ENCODE measurements at places on chromosomes 12 and 14. TPM values are rescaled to one million over a fixed set of nuclear protein-coding genes. Genes with fewer than 3 reads are reported as not detected.

GRCh38 chr12:26046203-26046602 lies 78.6 kb downstream of the BHLHE41 start:
- no peak for DNase-seq
- H3K27me3 ChIP-seq = no peaks in the 10 kb centered on the region
- no peak overlapping the region for H3K4me3 ChIP-seq
- peaks cover 31% of the 10 kb centered on the region for H3K4me1 ChIP-seq

DNA sequence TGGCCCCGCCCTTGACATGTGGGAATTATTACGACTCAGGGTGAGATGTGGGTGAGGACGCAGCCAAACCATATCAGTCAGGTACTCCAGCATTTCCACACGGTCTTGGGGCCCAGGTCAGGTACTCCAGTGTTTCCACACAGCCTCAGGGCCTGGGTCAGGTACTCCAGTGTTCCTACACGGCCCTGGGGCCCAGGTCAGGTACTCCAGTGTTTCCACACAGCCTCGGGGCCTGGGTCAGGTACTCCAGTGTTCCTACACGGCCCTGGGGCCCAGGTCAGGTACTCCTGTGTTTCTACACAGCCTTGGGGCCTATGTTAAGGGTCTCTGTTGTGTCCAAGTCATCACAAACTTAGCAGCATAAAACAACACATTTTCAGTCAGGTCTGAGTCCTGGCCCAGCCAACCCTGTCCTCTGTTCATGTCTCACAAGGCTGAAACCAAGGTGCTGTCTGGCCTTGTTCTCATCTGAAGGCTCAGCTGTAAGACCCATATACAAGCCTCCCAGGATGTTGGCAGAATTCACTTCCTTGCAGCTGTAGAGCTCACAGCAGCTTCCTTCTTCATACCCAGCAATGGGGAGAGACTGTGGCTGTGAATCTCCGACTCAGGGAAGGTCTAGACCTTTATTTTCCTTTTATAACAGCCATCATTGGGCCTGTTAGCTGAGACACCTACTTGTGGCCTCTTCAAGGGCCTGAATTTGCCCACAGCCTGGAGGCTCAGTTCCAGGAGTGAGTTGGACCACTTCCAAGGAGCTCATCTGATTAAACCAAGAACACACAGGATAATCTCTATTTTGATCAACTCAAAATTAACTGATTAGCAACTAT lies 107.6 kb upstream of the SFSWAP start:
- no peak for DNase-seq
- no peaks in the 10 kb centered on the region for H3K4me1 ChIP-seq
- no peak overlapping the region for H3K4me3 ChIP-seq
- no peak overlapping the region for H3K27ac ChIP-seq
- no peaks in the 10 kb centered on the region for H3K27me3 ChIP-seq
- H3K36me3 ChIP-seq = no peaks in the 10 kb centered on the region

DNA sequence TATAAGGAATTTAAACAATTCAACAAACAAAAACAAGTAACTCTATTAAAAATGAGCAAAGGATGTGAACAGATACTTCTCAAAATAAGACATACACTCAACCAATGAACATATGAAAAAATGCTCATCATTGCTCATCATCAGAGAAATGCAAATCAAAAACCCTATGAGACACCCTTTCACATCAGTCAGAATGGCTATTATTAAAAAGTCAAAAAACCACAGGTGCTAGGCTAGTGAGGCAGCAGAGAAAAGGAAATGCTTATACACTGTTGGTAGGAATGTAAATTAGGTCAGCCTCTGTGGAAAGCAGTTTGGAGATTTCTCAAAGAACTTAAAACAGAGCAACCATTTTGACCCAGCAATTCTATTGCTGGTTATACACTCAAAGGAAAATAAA lies 52.0 kb downstream of the NAV3 start:
- no peak overlapping the region for H3K27ac ChIP-seq
- no peak for DNase-seq
- H3K27me3 ChIP-seq = no peaks in the 10 kb centered on the region
- H3K4me1 ChIP-seq = no peaks in the 10 kb centered on the region
- no peak overlapping the region for H3K4me3 ChIP-seq

C14orf132 gene
- 22.8 TPM for total RNA-seq

PRB2 gene
- not detected for total RNA-seq

TMPO gene
- total RNA-seq = 113 TPM

DNA sequence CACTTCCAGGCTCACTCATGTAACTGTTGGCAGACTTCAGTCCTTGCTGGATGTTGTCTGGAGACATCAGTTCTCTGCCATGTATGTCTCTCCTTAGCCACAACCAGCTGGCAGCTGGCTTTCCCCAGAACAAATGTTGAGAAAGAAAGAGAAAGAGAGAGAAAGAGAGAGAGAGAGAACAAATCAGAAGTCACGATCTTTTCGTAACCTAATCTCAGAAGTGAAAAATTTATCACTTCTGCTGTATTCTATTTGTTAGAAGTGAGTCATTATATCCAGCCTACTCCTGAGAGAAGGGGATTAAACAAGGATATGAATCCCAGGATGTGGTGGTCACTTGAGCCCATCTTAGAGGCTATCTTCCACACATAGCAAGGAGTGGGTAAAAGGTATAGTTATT lies 101.2 kb downstream of the BTG1 start:
- H3K27me3 ChIP-seq = no peaks in the 10 kb centered on the region
- H3K4me3 ChIP-seq = no peak overlapping the region
- H3K27ac ChIP-seq = no peak overlapping the region
- peaks cover 1% of the 10 kb centered on the region for H3K4me1 ChIP-seq
- no peaks in the 10 kb centered on the region for H3K36me3 ChIP-seq

ZFYVE1 gene
- 50.8 TPM for total RNA-seq

- DNase-seq = peak; percentile 52
- H3K27ac ChIP-seq = no peak overlapping the region
- no peak overlapping the region for H3K4me3 ChIP-seq
- no peaks in the 10 kb centered on the region for H3K36me3 ChIP-seq
- no peaks in the 10 kb centered on the region for H3K4me1 ChIP-seq
Observed at GRCh38 chr14:30283822-30284446, 275.0 kb upstream of the G2E3 start.

GRCh38 chr12:40224439-40225291 lies at the start of gene LRRK2:
Gene LRRK2, plus strand, starts transcription at chr12:40224997. Its CDS starts 135 bp downstream, at chr12:40225132.
- peak within 1 kb of the TSS; percentile 60 for H3K4me3 ChIP-seq
- H3K36me3 ChIP-seq = no peaks in the 10 kb centered on the region
- H3K27ac ChIP-seq = peak within 1 kb of the TSS; percentile 87
- DNase-seq = peak; percentile 91
- no peaks in the 10 kb centered on the region for H3K4me1 ChIP-seq

ANKRD33 gene
- not detected for total RNA-seq

GRCh38 chr12:130559806-130560205 lies 156.3 kb downstream of the RIMBP2 start:
- DNase-seq = no peak
- no peaks in the 10 kb centered on the region for H3K27me3 ChIP-seq
- H3K4me1 ChIP-seq = no peaks in the 10 kb centered on the region

WNT1 gene
- total RNA-seq = not detected

DNA sequence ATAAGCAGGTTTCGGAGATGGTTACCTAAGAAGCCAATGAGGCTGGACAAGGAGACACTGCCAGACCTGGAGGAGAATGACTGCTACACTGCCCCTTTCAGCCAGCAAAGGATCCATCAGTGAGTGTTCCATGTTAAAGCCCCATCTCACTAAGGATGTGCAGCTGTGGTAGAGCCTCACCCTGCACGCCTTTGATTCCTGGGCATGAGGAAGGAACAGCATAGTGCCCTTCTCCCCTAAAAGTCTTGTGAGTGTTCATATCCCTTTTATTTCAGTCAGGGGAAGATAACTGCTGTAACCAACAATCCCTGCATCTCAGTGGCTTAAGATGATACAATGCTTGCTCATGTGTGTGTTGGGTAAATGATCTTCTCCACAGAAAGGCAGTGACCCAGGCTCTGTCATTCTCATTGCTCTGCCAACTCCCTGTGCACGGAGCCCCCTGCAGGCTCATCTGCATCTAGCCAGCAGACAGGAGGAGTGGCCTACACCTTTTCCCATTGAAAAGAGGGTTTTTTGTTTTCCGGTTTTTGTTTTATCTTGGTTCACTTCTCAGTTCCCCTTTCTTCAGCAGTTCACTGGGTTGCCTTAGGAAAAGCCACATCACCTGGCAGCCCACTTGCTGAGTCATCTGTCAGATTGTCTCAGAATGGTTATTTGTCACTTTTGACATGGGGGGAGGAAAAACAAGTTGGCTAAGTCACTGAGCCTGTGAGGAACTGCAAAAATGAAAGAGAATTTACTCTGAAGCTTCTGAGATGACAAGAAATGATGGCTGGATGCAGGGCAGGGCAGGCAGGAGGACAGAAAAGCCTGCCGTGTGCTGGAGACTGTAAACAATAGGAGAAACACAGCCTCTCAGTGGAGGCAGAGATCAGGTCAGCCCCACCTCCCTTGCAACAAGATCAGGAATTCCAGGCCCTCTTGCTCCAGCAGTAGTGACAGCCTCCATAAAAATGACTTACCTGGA lies 193.3 kb downstream of the ANO4 start:
- H3K36me3 ChIP-seq = no peaks in the 10 kb centered on the region
- H3K27ac ChIP-seq = peak overlapping the region; percentile 13
- no peak for DNase-seq
- no peaks in the 10 kb centered on the region for H3K4me1 ChIP-seq

AQP6 gene
- 0.45 TPM for total RNA-seq

- H3K27ac ChIP-seq = no peak overlapping the region
- no peak overlapping the region for H3K4me3 ChIP-seq
- H3K36me3 ChIP-seq = no peaks in the 10 kb centered on the region
Observed at GRCh38 chr14:51398898-51399297, 158.9 kb downstream of the TMX1 start.

TAS2R9 gene
- not detected for total RNA-seq

DNA sequence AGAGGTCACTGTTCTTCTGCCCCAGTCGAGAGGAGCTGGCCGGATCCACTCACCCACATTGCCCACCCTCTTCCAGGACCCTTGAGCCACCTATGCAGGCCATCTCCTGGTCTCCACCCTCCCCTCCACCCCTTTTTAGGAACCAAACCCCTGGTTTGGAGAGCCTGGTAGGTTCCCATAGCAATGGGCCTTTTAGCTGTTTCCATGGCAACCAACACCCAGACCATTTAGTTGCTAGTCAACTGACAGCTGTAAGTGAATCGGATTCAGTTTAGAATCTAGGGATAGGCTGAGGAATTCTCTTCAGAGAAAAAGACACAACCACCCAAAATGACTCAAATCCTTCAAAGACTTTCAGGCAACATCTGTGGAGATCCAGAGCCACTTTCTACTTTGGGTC lies 16.5 kb downstream of the NPC2 start:
- H3K4me3 ChIP-seq = no peak overlapping the region
- no peaks in the 10 kb centered on the region for H3K4me1 ChIP-seq
- H3K27ac ChIP-seq = no peak overlapping the region
- DNase-seq = no peak
- H3K36me3 ChIP-seq = peaks cover 81% of the 10 kb centered on the region

DNA sequence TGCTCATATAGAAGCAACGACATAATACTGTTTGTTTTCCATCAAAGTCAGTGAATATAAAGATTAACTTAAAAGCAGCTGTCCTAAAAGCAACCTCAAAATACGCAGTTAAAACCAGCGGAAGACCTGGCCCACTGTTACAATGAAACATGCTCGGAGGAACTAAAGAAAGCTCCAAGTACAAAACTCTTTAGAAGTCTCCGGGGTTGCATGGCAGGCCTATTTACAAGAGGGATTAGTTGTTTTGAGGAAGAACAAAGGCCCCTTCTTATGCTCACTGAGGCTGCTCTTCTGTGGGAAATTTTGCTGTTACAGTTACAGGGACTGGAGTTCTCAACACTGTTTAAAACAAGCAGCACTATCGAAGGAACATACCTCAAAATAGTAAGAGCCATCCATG lies 75.9 kb upstream of the C12orf71 start:
- no peak overlapping the region for H3K4me3 ChIP-seq
- DNase-seq = peak; percentile 21
- no peaks in the 10 kb centered on the region for H3K27me3 ChIP-seq
- no peak overlapping the region for H3K27ac ChIP-seq

KRT73 gene
- not detected for total RNA-seq

PLEKHD1 gene
- total RNA-seq = not detected

DNA sequence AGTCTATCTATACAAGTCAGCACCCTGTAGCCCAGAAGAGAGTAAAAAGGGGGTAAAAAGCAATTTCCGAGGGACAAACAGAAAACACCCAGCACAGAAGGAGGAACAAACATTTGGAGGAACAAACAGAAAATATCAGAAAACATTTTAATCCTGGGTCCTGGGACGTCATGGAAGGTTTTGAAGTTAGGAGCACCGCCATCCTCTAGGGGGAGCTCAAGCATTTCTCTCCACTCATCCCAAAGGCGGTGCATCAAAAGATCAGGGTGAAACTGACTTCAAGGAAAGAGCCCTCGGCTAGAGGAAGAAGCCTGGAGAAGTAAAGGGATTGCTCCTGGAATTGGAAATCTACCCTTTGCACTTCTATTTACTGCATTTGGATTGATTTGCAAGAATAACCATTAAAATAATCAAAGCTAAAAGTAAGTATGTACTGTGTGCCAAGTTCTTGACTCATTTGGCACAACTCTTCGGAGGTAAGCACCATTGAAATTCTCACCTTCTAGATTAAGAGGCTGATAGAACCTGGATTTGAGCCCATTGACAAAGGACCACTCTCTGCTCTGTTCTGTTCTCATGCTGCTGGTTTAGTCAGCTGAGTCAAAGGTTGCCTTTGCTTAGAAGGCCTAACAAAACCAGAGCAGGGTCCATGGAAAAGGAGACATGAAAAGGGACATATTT lies 17.2 kb upstream of the POC1B start:
- no peaks in the 10 kb centered on the region for H3K36me3 ChIP-seq
- DNase-seq = peak; percentile 76
- no peak overlapping the region for H3K27ac ChIP-seq
- no peaks in the 10 kb centered on the region for H3K27me3 ChIP-seq
- H3K4me3 ChIP-seq = no peak overlapping the region
- peaks cover 10% of the 10 kb centered on the region for H3K4me1 ChIP-seq

- H3K4me1 ChIP-seq = peaks cover 11% of the 10 kb centered on the region
- H3K4me3 ChIP-seq = no peak overlapping the region
- peaks cover 16% of the 10 kb centered on the region for H3K27me3 ChIP-seq
Observed at GRCh38 chr14:103225476-103225875, 102.2 kb downstream of the TNFAIP2 start.

DNA sequence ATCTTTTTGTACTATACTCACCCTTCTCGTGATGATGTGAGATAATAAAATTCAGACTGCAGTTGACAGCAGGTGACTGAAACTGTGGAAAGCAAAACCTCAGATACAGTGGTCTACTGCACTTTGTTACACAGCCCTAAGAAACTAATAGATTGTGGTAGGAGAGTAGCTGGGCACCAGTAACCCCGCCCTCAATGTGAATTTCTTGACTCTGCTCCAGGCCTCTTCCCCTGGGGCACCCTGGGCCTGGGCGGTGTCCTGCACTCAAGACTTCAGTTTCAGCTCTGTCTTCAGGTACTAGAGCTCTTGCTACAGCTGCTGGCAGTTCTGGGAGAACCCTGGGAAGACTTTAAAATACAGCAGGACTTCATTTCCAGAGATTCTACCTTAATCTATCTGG lies 197.6 kb upstream of the AVPR1A start:
- H3K27ac ChIP-seq = no peak overlapping the region
- H3K27me3 ChIP-seq = no peaks in the 10 kb centered on the region
- H3K4me1 ChIP-seq = no peaks in the 10 kb centered on the region

AEBP2 gene
- 24.1 TPM for total RNA-seq

GRCh38 chr12:26874501-26875296 lies 41.7 kb upstream of the ITPR2 start:
- no peak for DNase-seq
- no peaks in the 10 kb centered on the region for H3K27me3 ChIP-seq
- H3K4me3 ChIP-seq = no peak overlapping the region
- H3K27ac ChIP-seq = no peak overlapping the region
- H3K4me1 ChIP-seq = peaks cover 21% of the 10 kb centered on the region
- H3K36me3 ChIP-seq = no peaks in the 10 kb centered on the region

TRPV4 gene
- total RNA-seq = 1.0 TPM

PRB4 gene
- total RNA-seq = not detected

Data from stomach (tissue), 19 donors.